ENCODE measurements at places on chromosomes 1 and 21. TPM values are rescaled to one million over a fixed set of nuclear protein-coding genes. Genes with fewer than 3 reads are reported as not detected.

GRCh38 chr21:43743947-43744346, 25.0 kb downstream of the PDXK start:
- no peak for DNase-seq

DNA sequence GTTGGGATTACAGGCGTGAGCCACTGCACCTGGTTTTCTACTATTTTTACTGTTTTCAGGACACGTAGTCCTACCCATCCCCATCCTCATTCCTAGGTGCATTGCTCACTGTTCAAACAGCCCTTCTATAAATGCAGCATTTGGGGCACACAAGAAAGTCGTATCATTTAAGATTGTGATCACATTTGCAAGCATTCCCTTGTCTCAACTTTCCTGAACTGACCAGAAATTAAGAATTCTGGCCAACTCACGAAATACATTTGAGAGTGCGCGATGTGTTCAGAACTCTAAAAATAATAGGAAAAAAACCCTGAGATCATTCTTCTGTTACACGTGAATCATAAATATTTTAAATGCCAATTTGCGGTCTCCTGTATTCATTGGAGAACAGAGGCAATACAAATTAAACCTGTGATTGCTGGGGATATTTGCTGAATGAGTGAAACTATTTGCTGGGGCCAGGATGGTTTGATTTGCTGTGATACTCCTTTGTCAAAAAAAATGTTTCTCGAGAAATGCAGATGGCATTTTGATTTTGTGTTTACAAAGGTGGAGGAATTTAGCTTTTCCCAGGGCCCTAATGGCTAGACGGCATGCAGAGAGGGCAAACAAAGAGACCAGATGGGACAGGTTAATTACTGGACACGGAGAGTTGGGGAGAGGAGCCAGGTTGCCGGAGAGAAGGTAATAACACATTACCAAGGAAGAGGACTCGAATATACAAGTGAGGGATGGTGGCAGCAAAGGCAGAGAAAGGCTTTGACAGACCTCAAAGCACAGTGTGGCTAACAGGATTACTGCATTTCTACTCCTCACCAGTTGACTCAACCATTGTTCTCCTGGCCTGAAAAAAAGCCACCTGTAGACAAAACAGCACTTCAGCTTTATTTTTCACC, 38.4 kb downstream of the STPG1 start:
- no peak for DNase-seq

GRCh38 chr1:211705467-211706091, 30.2 kb upstream of the NEK2 start:
- no peak for DNase-seq

- DNase-seq = no peak
These were observed 2.2 kb downstream of the RIPPLY3 start for GRCh38 chr21:37008724-37009123.

Gene ADORA3
- 0.20 TPM for total RNA-seq

DNA sequence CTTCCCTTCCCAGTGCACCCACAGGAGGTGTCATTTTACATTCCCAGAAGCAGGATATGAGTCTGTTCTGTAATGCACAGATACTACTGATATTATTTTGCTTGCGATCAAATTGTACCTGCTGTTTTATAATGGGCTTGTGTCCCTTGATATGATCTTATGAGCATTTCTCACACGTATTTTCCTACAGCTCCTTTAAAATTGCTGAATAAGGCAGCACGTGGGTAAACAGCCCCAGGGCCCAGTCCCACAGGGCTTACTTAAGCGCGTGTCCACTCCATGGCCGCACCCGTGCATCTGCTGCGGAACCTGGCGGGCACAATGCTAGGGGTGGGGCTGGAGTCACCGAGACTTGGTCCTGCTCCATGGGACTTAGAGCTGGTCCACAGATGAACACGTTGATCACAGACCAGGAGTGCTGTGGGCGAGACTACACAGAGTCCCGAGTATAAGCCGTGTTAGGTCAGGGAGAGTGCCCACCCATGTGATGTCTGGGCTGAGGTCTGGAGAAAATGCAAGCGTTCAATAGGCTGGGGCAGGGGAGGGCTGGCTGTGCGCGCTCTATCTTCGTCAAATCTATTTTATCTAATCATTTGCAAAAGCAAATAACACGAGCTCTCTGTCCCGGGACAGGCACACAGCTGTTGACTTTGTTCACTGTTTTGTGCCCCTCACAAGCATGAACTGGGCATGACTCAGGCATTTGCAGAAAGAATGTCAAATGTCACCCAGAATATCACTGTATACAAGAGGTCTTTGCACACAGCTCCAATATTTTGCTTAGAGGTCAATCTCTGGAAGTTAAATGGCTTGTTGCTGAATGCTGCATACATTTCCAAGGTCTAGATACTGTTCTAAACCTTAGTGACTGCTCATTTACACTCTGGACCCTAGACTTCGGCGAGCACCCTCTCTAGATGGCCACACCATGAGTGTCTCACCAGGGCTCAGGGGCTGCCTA, 119.3 kb downstream of the CRYAA start:
- DNase-seq = no peak

Gene C1orf56
- total RNA-seq = 1.7 TPM

Gene NFYC
- total RNA-seq = 85.1 TPM

GRCh38 chr1:97581614-97582051, 339.2 kb downstream of the DPYD start:
- no peak for DNase-seq

GRCh38 chr1:168110896-168111545, 25.7 kb downstream of the GPR161 start:
- no peak for DNase-seq

Gene LCE6A
- total RNA-seq = not detected

Gene LHX8
- not detected for total RNA-seq

GRCh38 chr1:186454981-186455380, 5.9 kb downstream of the PDC start:
- DNase-seq = no peak

- no peak for DNase-seq
These were observed 41.5 kb upstream of the SDC3 start for GRCh38 chr1:30950053-30950452.

Gene NID1
- 0.44 TPM for total RNA-seq

DNA sequence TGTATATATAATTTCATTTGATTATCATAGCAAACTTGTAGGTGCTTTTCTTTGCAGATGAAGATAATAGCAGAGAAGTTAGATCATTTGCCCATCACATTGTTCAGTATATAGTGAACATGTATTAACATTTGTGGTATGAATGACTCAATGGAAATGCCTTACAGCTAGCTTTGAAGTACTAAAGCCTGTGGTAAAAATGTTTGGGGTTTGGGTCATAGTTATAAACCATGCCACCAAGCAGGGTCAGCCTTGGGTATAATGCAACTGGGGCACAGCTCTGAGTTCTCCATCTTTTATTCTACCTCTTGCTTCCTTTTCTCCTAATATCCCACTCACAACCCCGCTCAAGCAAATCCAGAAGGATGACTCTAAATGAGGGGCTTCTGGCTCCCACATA, 141.6 kb downstream of the KCNT2 start:
- no peak for DNase-seq

DNA sequence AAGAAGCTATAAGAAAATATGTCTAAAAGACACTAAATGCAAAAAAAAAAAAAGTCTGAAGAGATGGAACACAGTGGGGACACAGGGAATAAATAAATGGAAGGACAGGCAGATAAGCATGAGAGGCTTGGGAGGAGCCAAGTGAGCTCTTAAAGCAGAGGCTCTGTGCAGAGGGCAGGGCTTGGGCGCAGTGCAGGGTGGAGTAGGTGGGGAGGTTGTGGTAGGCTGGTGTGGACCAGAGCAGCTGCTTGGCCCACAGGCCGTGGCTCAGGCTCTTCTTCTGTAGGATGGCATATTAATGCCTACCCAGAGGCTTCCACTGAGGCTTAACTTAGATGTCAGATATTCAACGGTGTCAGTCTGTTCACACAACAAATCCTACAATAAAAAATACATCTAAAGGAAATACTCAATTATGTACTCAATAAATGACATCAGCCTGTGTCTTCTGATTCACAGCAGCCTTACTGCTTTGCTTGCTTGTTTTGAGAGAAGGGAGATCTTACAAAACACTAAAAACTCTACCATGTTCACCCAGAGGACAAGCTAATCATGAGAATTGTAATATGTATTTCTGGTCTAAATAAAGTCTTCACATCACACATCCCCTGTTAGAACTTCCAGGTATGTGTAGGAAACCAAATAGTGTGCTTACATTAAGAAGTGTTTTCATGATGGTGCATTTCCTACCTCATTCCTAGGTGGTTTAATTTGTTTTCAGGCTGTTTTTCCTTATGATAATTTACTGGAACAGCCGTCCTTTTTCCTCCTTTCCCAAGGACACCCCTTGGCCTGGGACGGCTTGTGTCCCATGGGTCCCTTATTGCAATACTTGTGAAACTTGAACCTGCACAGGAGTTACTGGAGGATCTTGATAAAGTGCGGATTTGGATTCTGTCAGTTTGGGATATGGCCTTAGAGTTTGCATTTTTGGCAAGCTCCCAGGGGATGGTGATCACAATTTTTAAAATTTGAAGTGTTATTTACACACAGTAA, 24.9 kb downstream of the DIP2A start:
- DNase-seq = no peak

All from activated T-helper 1 cell treated with anti-CD3 and anti-CD28 coated beads, Interleukin-12 subunit alpha, Interleukin-12 subunit beta, Interleukin-2, Interleukin-4 antibody, amounts not matched to agents 30 ng/mL and 10 ng/mL and 1 ng/mL, durations not matched to agents 14 hours and 24 hours and 36 hours (primary cell).